Prostate gland (tissue), 2 donors: ENCODE measurements at places on chromosomes 5 and 9.

- DNase-seq, result no peak
These were observed 18.2 kb upstream of the ADCY2 start for GRCh38 chr5:7377761-7378160.

DNA sequence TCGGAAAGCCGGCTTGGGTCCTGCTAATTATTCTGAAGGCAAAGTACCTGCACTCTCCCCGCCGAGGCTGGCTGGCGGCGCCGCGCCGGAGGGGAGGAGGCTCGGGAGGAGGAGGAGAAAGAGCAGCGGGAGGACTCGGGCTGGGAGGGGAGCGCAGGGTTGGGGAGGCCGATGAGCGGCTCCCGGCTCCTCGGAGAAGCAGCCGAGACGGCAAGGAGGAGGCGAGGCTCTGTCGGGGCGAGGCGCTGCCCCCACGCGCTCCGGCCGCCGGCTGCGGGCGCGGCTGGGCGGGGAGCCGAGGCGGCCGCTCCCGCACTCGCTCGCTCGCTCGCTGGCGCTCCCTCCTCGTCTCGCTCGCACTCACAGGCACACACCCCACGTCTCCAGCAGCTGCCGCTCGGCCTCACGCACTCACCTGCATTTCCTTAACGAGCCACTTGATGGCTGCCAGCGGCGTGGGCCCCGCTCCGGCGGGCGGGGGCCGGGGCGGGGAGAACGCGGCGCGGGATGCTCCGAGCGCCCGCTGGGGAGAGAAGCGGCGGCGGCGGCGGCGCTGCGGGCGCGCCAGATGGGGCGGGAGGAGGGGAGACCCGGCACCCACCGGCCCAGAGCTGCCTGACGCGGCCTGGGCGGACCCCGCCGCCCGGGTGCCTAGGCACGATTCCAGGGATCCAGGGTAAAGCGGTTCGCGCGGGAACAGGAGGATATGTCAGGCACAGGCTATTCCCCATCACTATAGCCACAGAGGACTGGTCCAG is at the start of gene PTPRD:
TSS of gene PTPRD (minus strand) at position 362 of the 758 bp plus-strand sequence.
- no peak for DNase-seq

DNA sequence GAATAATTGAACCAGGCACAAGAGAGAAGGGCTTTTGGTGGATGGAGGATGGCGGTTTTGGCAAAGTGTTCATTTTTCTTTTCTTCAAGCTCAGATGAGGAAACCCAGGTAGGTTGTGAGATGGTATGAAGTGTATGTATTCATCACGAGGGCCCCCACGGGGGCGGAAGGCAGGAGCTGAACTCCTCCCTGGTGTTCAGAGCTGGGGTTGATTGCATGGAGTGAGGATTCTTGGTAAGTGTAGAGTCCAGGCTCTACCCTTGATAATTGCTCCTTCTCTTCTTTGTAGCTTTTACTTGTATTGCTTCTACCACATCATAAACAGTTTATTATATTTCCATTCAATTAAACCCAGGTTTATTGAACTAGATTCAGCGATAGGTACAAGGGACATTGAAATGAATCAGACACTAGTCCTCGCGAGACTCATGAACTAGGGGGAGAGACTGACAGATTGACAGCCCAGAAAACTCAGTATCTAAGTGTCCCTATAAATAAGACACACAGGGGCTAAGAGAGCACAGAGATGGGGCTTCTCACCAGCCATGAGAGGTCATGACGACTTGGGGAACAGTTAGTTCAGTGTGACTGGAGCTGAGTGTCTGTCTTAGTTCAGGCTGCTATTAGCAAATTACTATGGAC is 116.7 kb upstream of the KLF4 start:
- no peak for DNase-seq

- DNase-seq, result no peak
These were observed 183.0 kb upstream of the FTMT start for GRCh38 chr5:121668635-121669034.

GRCh38 chr9:76571743-76572146 is 112.8 kb downstream of the GCNT1 start:
- no peak for DNase-seq
